ENCODE measurements at places on chromosomes 3 and 15. TPM values are rescaled to one million over a fixed set of nuclear protein-coding genes. Genes with fewer than 3 reads are reported as not detected.

GRCh38 chr3:40020689-40021088 is 211.3 kb downstream of the MYRIP start:
- DNase-seq: no peak

- no peak for DNase-seq
Observed at GRCh38 chr15:85598718-85599398, 195.9 kb downstream of the KLHL25 start.

DNA sequence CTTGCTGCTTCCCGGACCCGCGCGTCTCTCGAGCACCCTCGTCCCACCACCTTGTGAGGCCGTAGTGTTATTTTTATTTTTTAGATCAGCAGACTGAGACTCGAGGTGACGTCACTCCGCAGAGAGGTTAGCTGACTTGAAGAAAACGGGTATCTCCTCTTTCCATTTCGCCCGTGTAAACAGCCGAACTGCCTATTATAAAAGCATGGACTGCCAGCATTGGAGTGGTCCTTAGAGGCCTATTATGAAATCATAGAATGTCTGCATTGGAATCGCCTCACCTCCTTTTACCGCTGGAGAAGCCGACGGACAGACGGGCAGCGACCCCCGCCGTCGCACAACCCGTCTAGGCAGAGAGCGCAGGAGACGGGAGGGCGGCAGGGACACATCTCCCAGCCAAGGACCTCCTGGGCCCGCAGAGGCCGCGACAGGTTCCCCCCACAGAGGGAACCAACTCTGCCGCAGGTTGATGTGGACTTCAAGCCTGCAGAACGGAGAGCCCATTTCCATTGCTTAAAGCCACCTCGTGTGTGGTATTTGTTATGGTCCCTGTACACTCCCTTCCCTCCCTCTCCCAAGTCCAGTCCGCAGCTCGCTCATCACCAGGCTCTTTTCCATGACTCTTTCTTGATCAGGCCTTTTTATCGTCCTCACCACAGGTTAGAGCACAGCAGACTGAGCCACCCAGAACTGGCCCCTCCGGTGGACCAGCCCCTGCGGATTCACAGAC is 540 bp upstream of the PPP1R2 start:
- peak; percentile 53 for DNase-seq

DNA sequence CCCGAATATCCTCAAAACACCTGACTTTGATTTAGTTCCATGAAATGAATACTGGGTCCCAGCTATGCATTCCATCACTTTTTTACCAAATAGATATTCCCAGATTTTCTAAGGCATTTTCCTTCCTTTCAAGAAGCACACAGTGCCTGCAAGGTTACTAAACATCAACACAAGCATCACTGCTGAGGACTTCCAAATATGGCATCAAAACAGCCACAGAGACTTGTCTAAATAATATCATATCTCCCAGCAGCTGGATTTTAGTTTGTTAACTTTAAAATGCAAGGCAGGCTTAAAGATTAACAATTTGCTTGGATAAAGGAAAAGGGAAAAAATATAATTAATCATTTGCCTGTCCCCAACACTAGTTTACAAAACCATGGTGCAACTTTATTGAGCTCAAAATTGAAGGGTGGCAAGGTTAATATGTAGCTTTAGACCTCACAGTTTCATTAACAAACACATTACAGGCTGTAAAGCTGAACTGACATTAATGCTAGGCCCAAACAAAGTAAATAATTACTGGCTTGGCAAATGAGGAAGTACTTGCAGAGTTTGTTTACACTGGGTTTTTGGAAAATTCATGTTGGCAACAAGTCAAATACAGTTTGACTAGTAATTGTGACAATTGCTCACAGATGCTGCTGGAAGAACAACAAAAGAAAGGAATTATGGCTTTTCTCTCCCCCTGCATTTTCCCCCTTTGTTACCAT is 401.7 kb upstream of the CDIN1 start:
- no peak for DNase-seq

DNA sequence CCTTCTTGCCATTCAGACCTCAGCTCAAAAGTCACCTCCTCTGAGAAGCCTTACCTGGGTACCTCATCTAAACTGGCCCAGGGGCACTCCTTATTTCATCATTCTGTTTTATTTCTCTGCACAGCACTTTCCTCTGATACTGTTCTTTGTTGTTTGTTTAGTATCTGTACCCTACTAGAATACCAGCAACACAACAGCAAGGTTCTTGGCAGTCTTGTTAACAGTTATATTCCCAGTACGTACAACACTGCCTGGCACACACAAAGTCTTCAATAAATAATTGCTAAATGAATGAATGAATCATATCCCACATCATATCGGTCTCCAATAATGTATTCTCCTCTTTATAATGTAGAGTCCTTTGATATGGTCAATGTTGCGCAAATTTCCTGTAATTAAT is 188.1 kb downstream of the FOXP1 start:
- no peak for DNase-seq

DNA sequence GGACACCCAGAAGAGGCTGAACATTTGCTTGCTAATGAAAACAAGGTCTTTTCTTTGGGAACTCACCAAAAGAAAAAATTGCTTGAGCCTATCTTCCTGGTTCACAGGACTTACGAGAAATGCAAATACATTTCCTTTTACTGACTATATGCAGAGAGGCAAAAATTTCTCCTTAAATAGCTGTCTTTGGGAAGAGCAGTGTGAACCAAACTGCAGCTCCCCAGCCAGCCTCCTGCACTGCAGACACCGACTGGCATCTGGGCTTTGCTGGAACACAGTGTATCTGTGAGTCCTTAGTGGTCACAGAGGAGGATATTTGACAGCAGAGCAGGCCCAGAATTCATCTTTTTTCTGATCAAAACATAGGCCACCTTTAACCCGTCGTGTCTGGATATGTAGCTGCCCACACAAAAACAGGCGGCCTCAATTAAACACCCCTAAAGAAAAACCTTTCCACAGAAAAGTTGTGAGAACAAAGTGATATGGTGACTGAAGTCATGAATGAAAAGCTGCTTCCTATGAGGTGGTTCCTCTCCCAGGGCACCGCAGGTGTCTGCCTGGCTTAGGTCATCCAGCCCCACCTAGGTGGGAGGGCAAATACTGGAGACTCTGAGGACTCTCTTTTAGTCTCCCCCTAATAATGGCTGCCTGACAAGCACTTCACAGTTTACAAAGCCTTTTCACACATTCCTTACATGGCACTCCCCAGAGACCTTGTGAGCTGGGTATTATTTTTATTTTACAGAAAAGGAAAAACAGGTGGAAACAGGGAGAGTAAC is 46.1 kb upstream of the TMEM158 start:
- DNase-seq: no peak

DNA sequence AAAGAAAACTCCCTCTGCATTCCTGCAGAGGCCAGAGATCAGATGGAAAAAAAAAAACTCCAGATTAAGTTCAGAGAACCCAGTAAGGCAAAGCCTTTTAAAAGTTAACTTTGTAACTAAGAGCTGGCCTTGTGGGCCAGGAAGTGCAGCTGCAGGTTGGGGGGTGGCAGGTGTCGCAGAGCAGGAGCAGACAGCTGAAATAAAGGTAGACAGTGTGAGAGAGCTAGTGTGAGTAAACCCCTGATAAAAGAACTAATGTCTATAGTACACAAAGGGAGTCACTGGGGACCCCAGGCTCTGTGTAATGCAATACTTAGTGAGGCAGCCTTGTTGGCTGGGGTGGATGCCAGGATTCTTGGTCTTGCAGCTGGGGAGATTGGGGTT is 42.1 kb downstream of the PPCDC start:
- no peak for DNase-seq

The ZXDC gene
- total RNA-seq: 16.1 TPM

GRCh38 chr15:100703032-100703578 is 100.7 kb downstream of the ASB7 start:
- DNase-seq: no peak

The SLC28A2 gene
- total RNA-seq: not detected

DNA sequence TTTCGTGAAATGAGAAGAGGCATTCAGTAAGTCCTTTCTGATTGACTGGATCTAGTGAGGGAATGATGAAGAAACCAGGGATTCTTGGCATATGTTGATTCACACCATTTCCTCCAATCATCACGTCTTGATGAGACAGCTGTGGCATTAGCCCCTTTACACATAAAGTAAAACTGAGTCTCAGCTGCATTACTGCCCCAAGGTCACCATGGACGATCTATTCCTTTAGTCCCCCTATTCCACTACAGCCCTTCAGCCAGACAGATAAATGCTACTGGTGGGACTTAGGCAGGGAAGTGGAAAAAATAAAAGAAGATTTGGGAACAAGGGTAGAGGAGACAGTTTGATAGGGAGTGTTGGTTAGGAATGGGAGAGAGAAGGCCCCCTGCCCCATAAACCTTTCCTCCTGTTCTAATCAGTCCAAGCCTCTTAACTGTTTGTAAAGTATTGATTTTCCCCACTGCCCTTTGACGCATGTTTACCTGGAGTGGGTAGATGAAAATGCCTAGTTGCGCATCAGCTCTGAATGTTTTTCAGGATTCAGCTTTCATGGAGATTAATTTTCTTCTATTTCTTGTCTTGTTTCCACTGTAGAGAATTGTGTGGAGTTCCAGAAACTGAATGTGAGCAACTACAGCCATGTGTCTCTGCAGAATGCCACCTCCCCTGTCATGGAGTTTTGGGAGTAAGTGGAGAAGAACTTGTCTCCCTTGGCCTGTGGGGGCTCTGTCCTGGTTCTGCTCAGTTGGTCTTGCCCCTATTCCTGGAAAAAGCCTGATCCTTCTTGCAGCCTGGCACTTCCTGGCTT is 6.9 kb downstream of the SLC6A11 start:
- no peak for DNase-seq

The MINAR1 gene
- 0.03 TPM for total RNA-seq

The OR5AC2 gene
- total RNA-seq: not detected

GRCh38 chr15:45205192-45205591 is 17.4 kb upstream of the SHF start:
- no peak for DNase-seq

- DNase-seq: no peak
Observed at GRCh38 chr3:81496407-81497104, 264.9 kb downstream of the GBE1 start.

GRCh38 chr3:128492671-128493569 is at the start of gene GATA2:
TSS of gene GATA2 (minus strand) at chr3:128493201. CDS start at chr3:128487031, 6,170 bp downstream.
- DNase-seq: peak; percentile 21

GRCh38 chr3:122678506-122678905 is 2.1 kb upstream of the PARP14 start:
- DNase-seq: peak; percentile 48

GRCh38 chr3:171198781-171199472 is 172.4 kb upstream of the SLC2A2 start:
- DNase-seq: no peak

DNA sequence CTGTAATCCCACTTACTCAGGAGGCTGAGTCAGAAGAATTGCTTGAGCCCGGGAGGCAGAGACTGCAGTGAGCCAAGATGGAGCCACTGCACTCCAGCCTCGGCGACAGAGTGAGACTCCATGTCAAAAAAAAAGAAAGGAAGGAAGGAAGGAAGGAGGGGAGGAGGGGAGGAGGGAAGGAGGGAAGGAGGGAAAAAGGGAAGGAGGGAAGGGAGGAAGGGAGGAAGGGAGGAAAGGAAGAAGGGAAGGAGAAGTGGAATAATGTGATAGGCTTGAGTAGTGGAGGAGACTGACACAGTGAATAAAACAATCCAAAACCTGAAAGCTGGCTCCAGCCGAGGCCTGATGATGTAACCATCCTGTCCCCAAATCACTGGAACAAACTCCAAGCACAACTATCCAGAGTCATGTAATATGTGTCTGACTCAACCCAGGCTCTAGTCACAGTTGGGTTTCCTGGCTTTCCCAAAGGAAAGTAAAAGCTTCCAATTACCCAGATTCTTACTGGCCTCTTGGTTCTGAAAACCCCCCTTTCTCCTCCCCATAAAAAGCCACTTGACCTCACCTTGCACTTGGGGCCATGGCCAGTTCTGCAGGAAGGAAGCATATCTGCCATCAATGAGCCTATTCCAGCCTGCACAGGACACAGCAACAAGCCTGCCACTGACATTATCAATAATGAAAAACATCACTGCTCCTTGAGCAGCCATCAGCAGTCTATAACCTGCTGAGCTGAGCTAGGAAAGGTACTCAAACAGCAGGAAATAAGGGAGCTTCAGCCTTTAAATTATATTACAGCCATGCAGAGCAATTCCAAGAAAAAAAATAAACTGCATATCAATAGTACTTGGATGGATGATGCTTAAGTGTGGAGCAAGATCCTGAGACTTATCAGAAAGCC is 48.3 kb downstream of the MB21D2 start:
- peak; percentile 59 for DNase-seq

The CHRNA3 gene
- total RNA-seq: 0.13 TPM

The POPDC2 gene
- total RNA-seq: 538 TPM

- DNase-seq: no peak
Observed at GRCh38 chr3:106728315-106729098, 648.7 kb upstream of the CCDC54 start.

DNA sequence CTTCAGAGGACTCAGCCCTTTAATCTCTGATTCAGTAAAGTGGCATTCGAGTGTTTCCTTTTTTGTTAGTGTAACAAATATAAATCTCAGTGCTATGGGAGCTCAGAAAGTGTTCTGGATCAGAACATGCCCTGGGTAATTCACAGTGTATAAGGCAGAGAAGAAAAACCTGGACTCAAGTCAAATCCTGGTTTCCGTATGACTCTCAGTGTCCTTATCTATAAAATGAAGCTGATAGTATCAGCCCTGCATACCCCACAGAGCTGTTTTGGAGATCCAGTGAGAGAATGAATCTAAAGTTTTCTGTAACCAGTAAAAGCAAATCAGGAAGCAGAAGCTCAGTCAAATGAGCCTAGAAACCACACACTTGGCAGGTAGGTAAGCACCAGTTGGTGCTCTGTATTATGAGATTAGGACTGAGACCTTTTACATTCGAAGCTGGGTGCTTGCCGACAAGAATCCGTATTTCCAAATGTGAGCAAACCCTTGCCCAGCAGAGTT is 67.2 kb downstream of the IL1RAP start:
- no peak for DNase-seq

DNA sequence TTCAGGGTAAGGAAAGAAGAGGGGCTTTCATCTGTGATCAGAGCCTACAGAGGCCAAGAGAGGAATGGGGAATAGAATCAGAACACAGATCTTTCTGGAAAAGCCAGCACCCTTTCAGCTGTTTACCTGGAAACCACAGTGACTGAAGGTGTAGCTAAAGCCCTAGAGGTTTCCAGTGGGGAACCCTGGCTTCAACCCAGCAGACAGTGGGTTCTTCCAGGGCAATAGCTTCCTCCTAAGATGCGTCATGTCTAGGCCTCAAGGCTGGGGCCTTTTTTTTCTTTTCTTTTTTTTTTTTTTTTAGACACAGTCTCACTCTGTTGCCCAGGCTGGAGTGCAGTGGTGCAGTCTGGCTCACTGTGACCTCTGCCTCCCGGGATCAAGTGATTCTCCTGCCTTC is 3.1 kb upstream of the CPNE9 start:
- DNase-seq: no peak

The AMT gene
- total RNA-seq: 32.2 TPM

GRCh38 chr3:14319654-14320182 is 82.7 kb upstream of the SLC6A6 start:
- DNase-seq: no peak
